ENCODE measurements at places on chromosomes 11 and 22. TPM values are rescaled to one million over a fixed set of nuclear protein-coding genes. Genes with fewer than 3 reads are reported as not detected.

The MOGAT2 gene
- total RNA-seq: not detected

GRCh38 chr11:76443268-76443980 lies 1.4 kb upstream of the EMSY start:
- no peak for DNase-seq

GRCh38 chr11:96393753-96394348 lies 4.0 kb downstream of the JRKL start:
- peak; percentile 45 for DNase-seq

DNA sequence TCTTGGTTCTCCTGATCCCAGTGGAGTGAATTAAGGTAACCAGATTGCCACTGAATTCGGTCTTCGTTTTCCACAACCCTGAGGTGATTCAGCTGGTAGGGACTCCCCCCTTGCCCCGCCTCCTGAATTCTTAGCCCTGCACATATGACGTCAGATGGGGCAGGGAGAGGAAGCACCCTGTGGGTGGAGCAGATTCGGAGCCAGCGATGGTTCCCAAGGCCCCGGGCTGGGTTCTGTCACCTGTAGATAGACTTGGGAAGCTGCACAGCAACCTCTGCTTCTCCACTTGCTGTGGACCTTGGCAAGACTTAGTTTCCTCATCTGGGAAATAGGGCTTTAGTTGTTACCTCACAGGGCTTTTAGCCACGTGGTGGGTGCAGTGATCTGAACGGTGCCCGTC lies 67.8 kb downstream of the CTTN start:
- no peak for DNase-seq

- DNase-seq: no peak
Observed at GRCh38 chr11:86247608-86248007, 3.1 kb downstream of the EED start.

The NXPE2 gene
- total RNA-seq: not detected

- peak; percentile 85 for DNase-seq
Observed at GRCh38 chr22:45064313-45065278, 54.8 kb upstream of the PHF21B start.

GRCh38 chr22:38628444-38628843 lies 27.7 kb downstream of the FAM227A start:
- DNase-seq: no peak

DNA sequence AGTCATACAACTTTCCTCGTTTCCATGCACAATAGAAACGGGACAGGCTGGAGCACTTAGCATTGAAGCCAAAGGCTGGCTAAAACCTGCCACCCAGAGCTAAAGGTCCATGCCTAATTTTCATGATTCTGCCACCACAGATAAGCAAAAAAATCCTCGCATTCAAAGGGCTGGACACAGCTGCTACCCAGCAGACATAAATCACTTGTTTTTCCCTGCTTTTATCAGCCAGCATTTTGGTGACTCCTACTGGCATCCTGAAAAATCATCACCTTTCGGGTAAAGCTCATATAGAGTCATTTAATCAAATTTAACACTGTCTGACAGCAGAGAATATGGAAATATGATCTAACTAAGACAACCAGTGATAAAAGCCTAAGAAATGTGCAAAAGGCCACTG lies 37.9 kb downstream of the ALG9 start:
- no peak for DNase-seq

The C11orf65 gene
- total RNA-seq: not detected

GRCh38 chr11:29612423-29612822 lies 404.4 kb downstream of the KCNA4 start:
- DNase-seq: no peak

GRCh38 chr11:75413864-75414263 lies 14.5 kb downstream of the RPS3 start:
- no peak for DNase-seq
